Right renal cortex interstitium (tissue), 3 donors: ENCODE measurements at places on chromosomes 12 and 14. TPM values are rescaled to one million over a fixed set of nuclear protein-coding genes. Genes with fewer than 3 reads are reported as not detected.

GRCh38 chr12:115267891-115268290 lies 583.9 kb upstream of the TBX3 start:
- DNase-seq: no peak

DNA sequence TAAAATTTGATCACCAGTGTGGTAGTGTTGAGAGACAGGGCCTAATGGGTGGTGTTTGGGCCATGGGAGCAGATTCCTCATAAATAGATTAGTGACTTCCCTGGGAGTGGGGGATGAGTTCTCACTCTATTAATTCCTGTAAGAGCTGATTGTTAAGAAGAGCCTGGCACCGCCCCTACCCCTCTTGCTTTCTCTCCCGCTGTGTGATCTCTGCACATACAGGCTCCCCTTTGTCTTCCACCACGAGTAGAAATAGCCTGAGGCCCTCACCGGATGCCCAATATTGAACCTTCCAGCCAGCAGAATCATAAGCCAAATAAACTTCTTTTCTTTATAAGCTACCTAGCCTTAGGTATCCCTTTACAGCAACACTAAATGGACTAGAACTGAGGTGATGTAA lies 31.9 kb upstream of the CAND1 start:
- no peak for DNase-seq

DNA sequence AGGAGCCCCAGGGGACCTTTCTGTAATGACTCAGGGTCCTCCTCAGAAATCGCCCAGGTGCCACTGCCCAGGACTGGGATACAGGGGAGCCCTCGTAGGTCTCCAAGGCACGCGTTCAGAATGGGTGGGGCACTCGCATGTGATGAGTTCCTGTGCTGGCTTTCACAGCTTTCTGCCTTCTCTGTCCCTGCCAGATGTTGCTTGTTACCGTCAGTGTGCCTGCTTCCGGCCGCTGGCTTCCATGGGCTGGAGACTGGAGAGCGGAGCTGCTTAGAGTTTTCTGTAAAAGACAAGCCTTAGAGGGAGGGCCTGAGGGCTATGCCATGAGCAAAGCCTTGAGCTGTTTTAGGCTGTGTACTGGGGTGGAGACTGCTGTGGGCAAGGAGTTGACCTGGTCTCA lies 75.0 kb upstream of the SLC24A4 start:
- DNase-seq: no peak

GRCh38 chr12:107080299-107080698 lies 13.1 kb downstream of the CRY1 start:
- no peak for DNase-seq

DNA sequence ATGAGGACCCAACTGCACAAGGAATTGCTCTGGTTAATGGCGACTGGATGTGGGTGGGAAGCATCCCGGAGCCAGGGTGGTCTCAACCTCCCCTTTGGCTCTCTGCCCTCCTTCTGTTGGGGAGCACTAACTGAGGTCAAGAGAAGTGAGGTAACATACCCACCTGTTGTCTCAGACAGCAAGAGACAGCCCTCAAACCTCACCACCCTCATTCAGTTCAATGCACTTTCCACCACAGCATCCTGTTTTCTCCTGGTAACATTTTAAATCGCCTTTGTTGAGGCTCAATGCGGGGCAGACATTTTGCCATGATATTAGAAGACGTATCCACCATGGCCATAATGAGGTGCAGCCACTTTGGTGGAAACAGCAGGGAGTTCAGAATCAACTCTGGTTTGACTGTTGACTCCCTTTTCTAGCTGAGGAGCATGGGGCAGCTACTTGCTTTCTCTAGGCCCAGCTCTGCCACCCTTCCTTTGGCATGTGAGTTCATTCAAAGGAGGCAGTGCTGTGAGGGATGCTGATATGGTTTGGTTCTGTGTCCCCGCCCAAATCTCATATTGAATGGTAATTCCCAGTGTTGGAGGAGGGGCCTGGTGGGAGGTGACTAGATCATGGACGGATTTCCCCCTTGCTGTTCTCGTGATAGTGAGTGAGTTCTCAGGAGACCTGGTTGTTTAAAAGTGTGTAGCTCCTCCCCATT lies 338.6 kb downstream of the PCNX1 start:
- DNase-seq: no peak

- no peak for DNase-seq
Observed at GRCh38 chr12:56154246-56154771, 1.9 kb downstream of the MYL6B start.

DNA sequence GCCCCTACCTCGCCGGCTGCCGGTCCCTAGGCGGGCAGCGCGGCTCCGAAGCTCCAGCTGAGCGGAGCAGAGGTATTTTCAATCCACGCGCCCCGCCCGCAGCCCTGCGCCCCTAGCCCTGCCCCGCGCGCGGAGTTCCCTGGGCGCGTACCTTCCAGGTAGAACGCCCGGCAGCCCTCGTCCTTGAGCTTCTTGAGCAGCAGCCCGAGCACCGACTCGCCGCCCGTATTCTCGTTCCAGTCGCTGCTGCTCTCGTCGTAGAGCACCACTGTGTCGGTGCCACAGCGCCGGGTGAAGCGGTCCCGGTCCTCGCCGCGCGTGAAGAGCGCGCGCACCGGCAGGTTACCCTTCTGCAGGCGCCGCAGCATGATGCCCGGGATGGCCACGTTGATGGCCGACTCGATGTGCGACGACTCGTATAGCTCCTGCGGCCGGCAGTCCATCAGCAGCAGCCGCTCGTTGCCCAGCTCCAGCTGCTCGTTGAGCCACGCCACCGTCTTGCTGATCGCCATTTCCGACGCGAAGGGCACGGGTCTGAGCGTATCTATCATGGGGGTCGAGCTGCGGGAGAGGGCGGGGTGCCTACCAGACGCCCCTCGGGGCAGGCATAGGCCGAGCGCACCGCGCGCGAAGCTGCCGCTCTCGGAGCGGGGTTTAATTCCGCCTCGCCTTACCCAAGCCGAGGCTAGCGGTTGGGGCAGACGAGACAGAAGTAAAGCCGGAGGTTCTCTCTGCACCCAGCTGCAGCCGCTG lies 636 bp downstream of the DUSP6 start:
- DNase-seq: no peak

DNA sequence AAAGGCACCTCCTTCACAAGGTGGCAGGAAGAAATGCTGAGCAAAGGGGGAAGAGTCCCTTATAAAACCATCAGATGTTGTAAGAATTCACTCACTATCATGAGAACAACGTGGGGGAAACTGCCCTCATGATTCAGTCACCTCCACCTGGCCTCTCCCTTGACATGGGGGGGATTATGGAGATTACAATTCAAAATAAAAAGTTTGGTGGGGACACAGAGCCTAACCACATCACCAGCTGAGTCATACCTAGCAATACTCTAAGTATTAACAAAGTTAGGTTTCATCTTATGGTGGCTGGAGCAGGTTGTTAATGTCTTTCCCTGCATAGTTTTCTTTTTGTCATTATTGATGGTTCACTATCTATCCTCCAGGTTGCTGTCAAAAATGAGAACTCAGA lies 113.2 kb upstream of the PPFIA2 start:
- no peak for DNase-seq

DNA sequence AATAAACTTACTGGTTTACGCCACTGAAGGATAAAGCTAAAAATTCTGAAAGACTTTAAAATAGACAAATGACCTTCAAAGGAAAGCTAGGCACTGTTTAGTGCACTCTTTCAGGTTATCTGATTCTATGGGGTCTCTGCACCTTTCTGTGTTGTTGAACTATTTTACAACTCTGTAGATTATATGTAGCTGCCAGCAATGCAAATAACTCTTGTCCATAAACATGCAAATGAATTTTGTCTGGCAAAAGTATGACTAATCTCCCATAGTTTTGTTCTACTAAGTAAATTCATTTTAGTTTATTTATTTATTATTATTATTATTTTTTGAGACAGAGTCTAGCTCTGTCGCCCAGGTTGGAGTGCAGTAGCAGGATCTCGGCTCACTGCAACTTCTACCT lies 266.3 kb upstream of the CCDC196 start:
- DNase-seq: no peak

DNA sequence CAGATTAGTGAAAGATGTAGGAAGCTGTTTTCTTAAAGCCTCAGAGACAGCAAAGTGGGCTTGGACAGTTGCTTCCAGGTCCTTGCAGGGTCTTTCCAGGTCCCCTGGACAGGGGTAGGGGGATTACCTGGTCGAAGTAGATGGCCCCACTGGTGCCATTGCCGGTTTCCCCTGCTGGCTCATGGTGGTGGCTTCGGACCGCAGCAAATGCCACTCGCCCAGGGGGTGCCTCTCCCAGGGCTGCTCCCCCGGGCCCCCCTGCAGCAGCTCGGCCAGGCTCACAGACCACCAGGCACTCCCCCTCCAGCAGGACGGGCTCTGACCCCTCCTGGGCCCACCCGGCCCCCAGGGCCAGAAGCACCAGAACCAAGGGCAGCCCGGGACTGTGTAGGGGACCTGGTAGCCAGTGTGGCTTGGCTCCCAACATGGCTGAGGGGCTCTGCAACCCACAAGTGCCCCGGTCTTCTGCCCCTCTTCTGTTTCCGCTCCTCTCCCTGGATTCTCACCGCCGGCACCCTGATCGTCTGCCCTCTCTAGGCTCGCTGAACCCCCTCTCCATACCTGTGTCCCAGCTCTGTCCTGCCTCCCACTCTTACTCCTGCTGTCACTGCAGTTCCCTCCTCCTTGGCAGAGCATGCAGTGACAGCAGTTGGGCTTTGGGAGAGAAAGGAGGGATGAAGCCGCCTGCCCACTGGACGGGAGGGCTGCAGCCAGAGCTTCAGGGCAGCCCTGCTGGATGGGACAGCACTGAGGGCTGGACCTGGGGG lies 657 bp downstream of the CBLN3 start:
- no peak for DNase-seq

GRCh38 chr12:128829861-128830504 lies 6.2 kb upstream of the SLC15A4 start:
- no peak for DNase-seq

DNA sequence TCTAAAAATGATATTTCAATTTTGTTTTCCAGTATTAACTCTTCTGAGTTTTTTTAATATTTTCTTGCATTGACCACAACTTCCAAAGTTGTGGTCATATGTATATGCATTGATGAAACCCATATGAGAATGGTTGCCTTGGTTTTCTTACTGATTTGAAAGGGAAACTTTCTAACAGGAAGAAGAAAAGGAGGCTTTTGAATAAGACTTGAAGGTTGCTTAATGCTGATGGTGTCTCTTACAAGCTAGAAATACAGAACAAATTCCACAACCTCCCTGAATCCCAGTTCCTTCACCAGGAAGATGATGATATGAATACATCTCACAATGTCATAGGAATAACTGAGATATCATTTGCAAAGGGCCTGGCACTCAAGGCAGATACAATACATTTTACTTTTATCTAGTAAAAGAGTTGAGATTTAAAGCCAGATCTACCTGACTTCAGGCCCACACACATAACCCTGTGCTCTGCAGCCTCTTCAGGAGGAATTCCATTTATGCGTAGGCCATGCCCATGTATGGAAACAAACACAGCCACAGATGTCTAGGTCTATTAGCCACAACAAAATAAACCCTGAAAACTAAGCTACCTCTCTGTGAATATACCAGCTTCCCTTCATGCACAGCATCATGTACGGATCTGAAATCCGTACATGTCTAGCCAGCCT lies 165.4 kb upstream of the PLEKHG7 start:
- DNase-seq: no peak

DNA sequence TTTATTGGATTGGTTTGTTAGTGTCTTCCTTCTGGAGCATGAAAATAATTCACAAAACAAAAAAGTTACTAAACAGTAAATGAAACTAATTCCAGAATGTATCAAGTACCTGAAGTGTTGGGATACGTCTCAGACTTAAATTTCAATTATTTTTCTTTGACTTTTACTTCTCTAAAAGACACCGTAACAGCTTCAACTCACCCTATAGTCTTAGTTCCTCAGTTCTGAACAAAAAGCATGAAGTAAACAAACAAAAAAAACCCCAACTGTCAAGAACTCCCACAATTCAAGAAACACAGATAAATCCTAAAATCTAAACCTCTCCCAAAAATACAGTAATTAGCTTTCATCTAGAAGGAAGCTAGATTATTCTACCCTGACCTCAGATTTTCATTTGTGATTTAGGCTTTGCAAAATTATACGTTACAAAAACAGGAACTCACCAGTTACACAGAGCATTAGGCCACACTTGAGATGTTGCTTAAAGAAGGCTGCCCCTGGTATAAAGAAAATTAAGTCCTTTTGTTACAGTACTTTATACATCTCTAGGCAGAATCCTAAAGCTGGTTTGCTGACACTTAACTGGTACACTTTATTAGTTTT lies 10.2 kb downstream of the HEATR5A start:
- no peak for DNase-seq

DNA sequence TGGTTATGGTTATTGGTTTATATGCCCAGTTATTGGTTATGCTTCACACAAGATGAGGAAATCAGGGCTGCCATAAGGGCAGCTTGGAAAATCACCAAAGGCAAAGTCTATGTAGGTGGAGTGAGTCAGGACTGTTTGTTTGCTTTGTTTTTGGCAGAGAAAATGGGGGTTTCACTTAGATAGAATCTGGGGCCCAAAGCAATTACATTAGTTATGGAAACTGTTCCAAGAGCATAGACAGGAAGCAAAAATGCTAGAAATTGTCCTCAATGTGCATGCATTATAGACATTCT lies 2.2 kb downstream of the VAMP1 start:
- DNase-seq: no peak

- no peak for DNase-seq
Observed at GRCh38 chr12:57148469-57149244, 1.2 kb upstream of the LRP1-AS start.

DNA sequence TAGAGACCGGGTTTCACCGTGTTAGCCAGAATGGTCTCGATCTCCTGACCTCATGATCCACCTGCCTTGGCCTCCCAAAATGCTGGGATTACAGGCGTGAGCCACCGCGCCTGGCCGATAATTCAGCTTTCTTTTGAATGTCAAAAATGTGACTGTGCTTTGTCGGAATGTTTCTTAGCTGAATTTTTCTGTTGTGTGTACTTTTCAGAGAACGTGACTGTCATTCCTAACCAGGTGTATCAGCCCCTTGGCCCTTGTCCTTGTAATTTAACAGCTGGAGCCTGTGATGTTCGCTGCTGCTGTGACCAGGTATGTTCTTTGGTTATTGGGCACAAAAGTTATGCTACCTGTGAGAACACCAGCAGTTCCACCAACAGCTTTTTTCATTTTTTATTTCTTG lies 8.1 kb downstream of the TCTN2 start:
- DNase-seq: no peak

DNA sequence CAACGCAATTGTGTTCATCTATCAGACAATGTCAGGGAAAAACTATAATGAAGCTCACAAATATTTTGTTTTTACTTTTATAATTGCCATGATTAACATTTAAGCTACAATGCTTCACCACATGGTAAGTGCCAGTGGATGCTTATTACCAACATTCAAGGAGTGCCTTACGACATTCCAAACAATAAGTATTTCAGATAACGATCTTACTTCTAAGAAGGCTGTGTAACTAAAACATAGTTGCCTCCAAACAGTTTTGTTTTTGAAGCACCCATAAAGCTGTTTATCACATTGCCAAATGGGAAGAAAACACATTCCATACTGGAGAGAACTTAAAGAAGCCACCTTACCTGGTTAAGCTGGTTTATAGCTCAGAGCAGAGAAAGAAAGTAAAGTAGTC lies 78.8 kb downstream of the RPS6KA5 start:
- DNase-seq: no peak

GRCh38 chr14:96139879-96140278 lies 64.8 kb upstream of the BDKRB2 start:
- no peak for DNase-seq

The TUNAR gene
- 0.37 TPM for polyA plus RNA-seq

The ATP5MC2 gene
- polyA plus RNA-seq: 582 TPM

The PLEKHG3 gene
- 89.6 TPM for polyA plus RNA-seq

The OVCH1 gene
- 0.18 TPM for polyA plus RNA-seq

The JDP2 gene
- polyA plus RNA-seq: 18.4 TPM
